Fibroblast of lung (primary cell): ENCODE measurements at places on chromosomes 3 and 15.

- DNase-seq = peak; percentile 62
Measured at GRCh38 chr3:88462230-88462629, 312.5 kb downstream of the C3orf38 start.

GRCh38 chr3:31189971-31190370 is 295.5 kb upstream of the GADL1 start:
- no peak for DNase-seq

GRCh38 chr15:83992324-83993031 is 243.1 kb upstream of the GOLGA6L4 start:
- no peak for DNase-seq

DNA sequence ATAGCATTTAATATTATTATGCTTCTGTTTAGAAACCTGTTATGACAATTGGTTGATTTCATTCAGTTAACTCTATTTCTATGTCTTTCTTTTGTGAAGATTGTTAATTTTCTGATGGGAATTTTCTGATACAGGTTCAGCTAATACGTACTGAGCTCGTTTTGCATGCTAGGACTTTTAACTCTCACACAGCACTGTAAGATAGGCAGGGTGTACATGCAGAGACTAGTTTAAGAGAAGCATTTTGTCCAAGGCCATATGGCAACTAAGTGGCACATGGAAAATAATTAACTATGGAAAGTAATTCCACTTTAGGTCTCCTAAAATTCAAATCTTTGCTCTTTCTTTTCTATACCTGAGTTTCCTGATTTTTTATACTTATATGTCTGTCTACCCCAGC is 81.9 kb downstream of the IL1RAP start:
- DNase-seq = no peak

DNA sequence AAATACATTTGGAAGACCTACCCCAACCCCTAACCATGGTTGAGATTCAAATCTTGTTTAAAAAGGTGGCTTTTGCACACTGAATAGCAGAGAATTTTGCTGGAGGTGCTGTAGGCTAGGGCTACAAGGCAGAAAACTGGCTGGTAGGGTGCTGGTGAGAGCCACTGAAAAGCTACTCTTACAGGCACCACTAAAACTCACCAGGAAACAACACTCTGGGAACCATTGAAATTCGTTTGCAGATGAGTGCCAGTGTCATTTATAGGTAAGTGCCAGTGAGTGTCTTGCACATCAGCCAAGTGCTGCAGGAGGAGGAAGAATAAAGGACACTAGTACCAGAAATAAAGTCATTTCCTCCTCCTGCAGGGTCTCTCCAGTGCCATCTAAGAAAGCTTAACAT is 610.2 kb downstream of the ZNF385D start:
- no peak for DNase-seq

DNA sequence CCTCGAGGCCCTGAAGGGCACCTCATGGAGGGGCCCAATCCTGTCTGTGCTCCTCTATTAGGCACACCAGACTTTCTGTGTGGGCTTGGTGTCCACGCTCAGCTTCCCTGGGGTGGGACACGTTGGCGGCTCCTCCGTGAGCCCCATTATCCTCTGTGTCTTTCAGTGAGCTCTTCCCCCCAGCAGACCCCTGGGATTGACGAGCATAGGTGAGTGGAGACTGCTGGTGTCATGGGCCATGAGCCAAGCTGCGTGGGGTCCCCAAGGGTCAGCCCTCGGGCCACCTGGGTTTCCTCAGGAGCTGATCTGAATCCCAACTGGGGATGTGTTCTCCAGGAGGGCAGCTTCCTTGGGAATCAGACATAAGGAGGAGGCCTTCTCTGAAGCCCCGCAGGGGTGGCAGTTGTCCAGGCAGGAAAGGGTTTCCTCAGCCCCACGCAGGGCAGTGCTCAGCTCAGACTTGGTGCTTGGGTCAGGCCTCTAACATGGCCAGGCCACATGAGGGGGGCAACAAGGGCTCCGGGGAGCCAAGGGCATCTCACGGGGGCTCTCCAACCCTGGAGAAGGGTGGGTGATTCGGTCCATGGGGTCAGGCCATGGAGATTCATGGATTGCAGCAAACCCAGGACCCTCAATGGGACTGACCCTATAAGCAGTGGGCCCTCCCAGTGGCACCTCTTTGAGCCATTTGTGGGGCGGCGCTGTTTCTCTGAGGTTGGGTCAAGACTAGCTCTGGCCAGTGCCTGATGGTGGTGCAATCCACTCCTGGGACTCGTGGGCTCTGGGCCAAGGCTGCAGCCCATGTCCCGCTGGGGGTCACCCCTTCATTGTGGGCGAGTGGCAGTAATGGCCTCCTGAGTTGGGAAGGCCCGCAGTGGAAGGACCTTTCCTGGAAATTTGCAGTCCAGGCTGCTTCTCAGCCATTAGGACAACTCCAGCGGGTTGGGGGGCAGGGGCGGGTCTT is 222.5 kb downstream of the SNRPN start:
- no peak for DNase-seq

GRCh38 chr3:183192650-183193300 is 30.2 kb upstream of the LAMP3 start:
- DNase-seq = peak; percentile 4

DNA sequence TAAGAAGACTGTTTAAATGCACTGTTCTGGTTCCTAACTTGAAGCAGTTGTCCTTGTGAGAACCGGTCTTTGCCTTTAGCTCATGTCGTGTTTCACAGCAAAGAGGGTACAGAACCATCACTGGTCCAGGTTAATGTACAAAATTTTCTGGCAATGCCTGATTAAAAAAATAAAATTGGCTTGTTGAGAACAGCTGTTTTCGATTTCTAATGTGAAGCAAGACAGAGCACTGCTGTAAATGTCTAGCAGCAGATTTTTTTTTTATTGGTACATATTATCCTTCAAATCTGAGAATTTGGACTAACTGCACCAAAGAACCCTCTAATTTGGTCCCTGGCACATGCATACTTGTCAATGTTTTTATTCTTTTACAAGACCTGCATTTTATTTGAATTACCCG is 103.3 kb downstream of the STT3B start:
- DNase-seq = no peak

DNA sequence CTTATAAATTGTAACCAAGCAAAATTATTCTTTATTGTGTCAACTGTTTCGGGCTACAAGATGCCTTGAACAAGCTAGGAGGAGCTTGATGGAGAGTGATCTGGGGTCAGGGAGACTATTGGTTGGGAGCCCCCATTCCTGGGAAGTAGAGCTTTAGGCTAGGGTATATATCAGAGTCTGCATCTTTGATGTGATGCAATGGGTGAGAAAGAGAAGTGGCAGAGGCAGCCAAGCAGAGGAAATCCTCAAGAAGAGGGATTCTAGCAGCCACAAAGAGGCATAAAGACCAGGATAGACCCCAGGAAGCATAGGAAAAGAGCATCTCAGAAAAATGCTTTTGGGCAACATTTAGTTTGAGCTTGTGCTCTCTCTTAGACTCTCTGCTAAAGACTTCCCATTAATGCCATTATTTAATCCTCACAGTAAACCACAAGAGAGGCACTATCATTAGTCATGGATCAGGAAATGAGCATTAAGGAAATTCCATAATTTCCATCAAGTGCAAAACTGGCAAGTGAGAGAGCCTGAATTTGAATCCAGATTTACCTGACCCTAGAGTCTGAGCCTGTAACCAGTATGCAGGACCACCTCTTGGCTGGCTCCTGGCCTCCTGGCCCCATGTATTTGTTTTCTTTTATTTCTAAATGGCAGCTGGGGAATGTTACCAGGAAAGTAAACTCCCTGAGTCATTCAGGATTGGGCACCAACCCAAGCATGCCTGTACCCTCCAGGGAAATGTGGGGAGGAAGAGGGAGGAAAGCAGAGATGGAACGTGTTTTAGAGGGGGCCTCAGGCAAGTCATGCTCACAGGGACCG is 118.7 kb downstream of the RPL22L1 start:
- peak; percentile 92 for DNase-seq

DNA sequence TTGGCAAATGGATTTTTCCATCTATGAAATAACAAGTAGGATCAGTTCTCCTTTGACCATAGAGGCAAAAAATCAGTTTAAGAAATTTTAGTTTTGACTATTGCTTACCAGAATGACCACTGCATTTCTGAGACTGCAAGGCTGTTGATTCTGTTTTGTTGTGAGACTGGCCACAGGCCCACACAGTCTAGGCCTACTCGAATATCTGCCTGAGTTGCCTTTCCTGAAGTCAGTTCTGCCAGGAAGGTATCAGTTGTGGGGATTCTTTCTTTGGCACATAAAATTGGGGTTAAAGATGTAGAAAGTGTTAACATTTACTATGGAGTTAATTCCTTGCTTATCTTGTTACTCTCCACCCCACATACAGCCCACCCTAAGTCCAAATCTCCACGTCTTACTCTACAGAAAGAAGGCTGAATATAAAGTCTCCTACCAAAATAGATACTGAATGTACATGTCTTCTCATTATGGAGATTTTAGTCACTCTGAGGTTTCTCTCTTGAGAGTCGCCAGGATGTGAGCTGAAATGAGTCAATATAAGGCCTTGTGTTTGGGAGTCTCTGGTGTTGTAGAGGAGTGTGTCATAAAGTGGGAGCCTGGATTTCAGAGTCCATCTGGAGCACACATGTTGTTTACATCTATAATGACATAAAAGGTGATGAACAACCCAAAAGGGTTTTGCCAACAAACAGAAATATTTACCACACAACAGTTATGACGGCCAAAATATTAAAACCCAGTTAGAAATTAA is 45.0 kb upstream of the WWTR1 start:
- DNase-seq = peak; percentile 93

GRCh38 chr3:52606373-52607085 is 70.1 kb downstream of the UQCC5 start:
- DNase-seq = peak; percentile 17

DNA sequence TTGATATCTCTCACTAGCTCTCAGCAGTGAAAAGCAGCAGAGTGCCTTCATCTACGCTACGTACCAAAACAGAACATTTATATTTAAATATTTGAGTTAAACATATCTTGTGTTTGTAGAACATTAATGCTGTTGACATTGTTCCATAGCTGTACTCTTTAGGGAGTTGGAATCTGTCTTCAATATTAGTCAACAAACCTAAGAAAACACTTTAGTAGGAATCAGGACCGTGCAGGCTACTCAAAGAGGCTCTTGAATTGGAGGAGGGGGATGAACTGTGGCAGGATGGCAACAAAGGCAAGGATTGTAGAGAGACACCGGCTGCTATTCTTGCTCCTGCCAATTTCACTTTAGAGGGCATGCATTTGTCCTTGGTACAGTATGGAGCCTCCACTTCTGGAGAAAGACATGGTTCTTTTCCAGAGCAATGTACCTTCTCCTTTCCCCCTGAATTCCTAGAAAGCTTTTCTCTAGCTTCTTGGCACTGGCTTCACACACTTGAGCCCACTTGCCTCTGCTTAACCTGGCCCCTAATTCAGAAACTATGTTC is 265.9 kb downstream of the CD47 start:
- DNase-seq = no peak

DNA sequence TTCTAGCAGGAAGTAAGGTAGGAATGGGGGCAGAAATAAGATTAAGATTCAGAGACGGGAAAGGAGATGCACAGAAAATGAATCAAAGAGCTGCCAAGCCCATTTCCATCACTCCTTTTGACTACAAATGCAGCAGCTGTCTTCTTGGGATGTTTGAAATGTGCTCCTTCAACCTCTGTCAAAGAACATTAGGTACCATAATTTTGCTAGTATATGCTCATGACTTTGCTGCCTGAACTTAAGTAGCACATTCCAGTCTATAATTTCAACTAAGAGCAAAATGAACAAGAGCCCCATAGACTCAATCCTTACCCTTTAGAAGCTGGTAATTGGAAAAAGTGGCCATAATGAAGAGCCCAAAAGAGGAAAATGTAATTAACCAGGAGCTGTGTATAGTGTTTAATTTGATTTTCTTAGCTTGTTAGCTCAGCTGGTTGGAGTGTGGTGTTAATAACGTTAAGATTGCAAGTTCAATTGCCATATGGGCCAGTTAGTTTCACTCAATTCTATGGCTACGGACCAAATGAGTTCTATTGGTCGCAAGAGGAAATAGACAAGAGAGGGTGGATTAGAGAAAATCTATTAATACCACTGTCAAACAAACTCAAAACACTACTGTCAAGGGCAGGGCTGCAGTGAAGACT is 349.9 kb downstream of the ZBBX start:
- DNase-seq = no peak

GRCh38 chr3:110063178-110063577 is 725.8 kb upstream of the DPPA4 start:
- DNase-seq = no peak

DNA sequence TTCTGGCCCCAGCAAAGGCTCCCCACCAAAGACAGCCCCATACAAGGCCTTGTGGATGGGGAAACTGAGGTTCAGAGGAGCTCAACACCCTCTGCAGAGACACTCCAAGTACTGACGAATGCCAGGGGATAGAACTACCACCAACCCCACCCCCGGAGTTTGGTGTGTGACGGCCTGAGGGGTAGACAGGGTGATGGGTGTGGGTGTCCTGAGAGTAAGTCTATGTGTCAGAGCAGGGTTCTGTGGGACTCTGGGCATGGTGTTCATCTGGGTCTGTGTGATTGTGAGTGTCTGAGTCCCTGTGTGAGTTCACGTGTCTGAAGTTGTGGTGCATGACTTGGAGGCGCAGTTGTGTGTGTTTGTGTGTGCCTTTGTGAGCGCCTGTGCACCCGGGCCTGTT is 7.4 kb downstream of the PTH1R start:
- no peak for DNase-seq

GRCh38 chr3:62011666-62012065 is 361.7 kb downstream of the FEZF2 start:
- DNase-seq = peak; percentile 4

DNA sequence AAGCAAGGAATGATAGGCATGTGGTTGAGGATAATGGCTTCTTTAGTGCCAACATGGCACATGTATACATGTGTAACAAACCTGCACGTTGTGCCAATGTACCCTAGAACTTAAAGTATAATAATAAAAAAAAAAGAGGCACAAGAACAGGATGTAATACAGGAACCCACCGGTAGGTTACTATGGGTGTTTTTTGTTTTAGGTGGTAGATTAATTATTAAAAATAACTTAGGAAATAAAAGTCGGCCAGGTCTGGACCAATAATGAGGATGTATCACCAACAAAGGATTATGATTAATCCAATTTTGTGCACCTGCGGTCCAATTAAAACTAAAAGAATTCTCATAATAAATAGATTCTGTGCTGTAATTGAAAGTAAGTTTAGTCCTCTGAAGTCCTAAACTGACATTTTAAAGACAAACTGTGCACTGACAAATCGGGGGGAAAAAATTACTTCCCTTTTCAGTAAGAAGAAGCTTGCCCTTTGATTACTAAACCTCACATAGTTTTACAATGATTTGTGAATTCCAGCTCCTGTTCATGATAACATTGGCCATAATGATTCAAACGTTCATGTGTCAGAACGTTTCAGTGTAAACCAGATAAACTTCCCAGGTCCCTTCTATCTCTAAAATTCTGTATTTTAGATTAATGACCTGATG is 62.2 kb downstream of the CASR start:
- peak; percentile 84 for DNase-seq

DNA sequence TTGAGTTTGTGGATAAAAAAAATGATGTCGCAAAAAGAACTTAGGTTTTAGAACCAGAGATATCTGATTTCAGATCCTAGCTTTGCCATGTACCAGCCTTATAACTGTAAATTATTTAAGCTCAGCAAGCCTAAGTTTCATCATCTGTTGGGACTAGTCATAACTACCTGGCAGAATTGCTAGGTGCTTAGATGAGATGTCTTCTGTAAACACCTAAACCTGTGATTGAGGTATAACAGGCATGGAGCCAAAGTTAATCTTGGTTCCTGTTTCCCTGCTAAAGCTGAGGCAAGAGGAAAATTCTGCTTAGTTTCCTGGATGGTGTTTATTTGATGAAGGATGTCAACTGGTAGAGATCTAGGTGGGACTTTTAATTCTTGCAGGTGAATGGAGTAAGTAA is 331.3 kb upstream of the RBMS3 start:
- no peak for DNase-seq
